Stimulated activated CD8-positive, alpha-beta memory T cell treated with anti-CD3 and anti-CD28 coated beads, Interleukin-4, amount 100 ng/mL, for 4 hours (primary cell): ENCODE measurements at places on chromosomes 5 and 9.
A peak's percentile ranks its signal among the peaks of the same experiment; 100 is the strongest.

DNA sequence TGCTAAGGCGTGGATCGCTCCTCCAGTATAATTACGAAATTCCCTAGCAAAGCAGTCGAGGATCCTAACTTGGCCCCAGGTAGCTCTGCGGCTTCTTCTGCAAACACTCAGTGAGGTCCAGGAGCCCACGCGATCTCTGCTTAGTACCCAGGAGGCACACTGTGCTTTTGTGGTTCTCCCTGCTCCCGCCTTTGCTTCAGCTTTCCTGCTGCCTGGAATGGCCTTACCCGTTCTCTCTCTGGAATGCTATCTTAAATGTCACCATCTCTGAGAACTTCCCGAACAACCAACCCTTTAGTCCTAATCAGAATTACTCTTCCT lies 639 bp downstream of the INVS start:
- no peak for DNase-seq

DNA sequence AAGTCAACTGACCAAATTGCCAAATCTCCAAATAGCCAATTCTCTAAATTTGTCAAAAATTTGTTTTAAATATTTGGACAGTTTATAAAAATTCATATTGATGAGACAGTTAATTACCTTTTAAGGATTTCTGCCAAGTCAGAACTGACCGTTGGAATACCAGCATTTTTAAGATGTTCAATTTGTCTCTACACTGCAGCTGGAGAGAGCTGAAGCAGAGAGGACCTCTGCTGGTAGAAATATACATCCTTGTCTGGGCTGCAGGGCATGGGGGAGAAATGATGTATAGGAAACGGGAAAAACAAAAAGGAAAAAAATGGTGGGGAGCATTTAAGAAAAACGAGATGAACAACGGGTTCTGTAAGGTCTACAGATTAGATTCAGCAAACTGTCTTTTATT lies 16.8 kb downstream of the NR6A1 start:
- no peak for DNase-seq

DNA sequence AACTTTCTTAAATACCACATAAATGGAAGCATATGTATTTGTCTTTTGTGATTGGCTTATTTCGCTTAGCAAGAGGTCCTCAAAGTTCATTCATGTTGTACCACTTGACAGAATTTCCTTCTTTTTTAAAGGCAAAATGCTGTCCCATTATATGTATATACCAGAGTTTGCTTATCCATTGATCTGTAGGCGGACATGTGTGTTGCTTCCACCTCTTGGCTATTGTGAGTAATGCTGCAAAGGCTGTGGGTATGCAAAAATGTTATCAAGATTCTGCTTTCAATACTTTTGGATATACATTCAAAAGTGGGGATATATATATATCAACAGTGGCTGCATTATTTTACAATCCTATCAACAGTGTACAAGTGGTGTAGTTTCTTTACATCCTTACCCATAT lies 271.0 kb downstream of the PRR16 start:
- no peak for DNase-seq

DNA sequence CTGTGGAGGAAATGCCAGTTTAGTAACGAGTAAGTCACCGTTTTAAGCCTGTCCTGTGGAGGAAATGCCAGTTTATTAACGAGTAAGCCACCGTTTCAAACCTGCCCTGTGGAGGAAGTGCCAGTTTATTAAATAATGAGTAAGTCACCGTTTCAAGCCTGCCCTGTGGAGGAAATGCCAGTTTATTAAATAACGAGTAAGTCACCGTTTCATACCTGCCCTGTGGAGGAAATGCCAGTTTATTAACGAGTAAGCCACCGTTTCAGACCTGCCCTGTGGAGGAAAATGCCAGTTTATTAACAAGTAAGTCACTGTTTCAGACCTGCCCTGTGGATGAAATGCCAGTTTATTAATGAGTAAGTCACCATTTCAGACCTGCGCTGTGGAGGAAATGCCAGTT lies 18.9 kb upstream of the PDCD6 start:
- DNase-seq: no peak

DNA sequence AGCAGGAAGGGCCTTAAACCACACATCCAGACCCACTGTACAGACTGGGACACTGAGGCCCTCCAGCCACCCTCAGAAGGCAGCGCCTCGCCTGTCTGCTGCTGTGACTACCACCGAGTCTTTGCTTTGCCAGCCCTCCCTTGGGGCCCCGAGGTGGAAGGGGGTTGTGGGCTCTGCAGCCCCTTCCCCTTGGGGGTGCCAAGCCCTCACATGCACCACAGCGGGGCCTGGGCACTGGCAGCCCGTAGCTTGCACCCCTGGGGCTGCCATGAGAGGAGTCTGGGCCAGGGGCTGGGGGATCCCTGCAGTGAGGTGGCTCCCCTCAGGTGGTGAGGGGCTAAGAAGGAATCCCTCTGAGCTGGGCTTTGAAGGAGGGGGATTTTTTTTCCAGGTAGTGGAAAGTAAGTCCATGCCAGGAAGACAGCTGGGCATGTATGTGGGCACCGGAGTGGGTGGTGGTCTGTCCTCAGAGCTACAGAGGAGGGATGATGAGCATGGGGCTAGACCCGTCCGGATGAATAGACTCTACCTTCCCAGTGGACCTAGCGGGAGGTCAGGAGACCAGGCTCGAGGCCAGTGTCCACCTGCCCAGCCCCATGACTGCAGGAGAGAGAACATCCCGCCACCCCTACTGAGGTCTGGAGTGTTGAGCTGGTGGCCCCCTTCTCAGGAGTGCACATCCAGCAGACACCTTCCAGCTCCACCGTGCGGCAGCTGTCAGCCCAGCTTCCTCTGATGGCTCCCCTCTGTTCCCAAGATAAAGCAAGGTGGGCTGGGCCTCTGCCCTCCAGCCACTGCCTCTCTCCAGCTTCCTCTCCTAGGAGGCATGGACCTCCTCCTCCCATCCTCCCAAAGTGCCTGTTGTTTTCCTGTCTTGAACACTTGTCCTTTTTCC lies 15.9 kb downstream of the FLT4 start:
- DNase-seq: no peak

GRCh38 chr9:7570107-7570720 lies 229.4 kb downstream of the DMAC1 start:
- peak; percentile 16 for DNase-seq

GRCh38 chr5:83473346-83474160 lies 2.0 kb downstream of the VCAN start:
- DNase-seq: peak; percentile 10

- DNase-seq: no peak
Observed at GRCh38 chr9:23447166-23447565, 378.9 kb downstream of the ELAVL2 start.

GRCh38 chr5:56126487-56127179 lies 106.5 kb downstream of the ANKRD55 start:
- DNase-seq: no peak

- DNase-seq: no peak
Observed at GRCh38 chr9:134575901-134576176, 65.8 kb upstream of the COL5A1 start.

DNA sequence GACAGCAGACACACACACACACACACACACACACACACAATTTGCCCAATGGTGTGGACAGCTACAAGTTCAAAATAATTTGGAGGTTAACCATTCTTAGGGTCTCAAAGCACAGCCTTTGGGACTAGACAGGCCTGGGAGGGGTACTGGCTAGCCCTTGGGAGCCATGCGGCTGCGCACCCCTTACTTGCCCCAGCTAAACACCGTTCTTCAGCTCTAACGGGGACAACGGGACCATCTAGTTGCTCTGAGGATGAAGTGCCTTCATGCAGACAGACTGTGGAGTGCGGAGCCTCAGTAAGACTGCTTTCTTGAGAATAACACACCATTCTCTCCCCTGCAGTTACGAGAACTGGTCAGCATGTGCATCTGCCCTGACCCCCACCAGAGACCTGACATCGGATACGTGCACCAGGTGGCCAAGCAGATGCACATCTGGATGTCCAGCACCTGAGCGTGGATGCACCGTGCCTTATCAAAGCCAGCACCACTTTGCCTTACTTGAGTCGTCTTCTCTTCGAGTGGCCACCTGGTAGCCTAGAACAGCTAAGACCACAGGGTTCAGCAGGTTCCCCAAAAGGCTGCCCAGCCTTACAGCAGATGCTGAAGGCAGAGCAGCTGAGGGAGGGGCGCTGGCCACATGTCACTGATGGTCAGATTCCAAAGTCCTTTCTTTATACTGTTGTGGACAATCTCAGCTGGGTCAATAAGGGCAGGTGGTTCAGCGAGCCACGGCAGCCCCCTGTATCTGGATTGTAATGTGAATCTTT lies 64.6 kb downstream of the PSMB7 start:
- DNase-seq: no peak

DNA sequence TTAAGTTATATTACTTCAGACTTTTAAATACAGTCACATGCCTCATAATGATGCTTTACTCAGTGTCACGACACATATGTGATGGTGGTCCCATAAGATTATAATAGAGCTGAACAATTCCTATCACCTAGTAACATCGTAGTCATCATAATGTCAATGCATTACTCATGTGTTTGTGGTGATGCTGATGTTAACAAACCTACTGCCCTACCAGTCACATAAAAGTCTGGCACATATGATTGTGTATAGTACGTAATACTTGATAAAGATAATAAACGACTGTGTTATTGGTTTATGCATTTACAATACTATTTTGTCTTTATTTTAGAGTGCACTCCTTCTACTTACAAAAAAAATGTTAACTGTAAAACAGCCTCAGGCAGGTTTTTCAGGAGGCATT lies 103.7 kb downstream of the PAM start:
- no peak for DNase-seq

GRCh38 chr5:172897481-172898217 lies 61.6 kb upstream of the RPL26L1 start:
- no peak for DNase-seq

DNA sequence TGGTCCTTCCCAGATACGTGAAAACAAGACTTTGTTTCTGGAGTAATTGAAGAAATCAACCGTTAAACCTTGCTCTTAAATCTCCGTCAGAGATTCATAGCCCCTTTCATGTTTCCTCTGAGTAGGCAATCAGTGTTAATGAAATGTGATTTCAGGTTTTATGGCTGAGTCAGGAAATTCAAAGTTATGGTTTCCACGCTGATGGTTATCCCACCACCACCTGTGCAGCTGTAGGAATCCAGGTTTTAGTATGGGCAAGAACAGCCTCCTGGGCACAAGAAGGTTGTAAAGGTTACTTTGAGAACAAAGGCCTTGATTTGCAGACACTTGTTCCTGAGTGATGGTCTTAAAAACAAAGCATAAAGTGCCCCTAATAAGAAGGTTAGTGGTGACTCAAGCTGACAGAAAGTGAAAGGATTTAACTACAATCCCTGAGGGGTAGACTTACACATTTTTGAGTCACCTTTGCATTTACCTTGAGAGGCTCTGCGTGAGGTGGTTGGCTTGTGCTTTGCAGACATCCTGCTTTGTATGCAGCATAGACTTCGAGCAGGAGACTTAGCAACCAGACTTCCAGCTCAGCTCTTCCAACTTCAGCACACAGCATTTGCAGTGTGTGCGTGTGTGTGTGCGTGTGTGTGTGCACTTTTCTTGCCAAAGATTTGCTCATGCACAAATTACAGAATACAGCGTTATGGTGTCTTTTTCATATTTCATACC lies 159.6 kb downstream of the TLE4 start:
- DNase-seq: no peak

DNA sequence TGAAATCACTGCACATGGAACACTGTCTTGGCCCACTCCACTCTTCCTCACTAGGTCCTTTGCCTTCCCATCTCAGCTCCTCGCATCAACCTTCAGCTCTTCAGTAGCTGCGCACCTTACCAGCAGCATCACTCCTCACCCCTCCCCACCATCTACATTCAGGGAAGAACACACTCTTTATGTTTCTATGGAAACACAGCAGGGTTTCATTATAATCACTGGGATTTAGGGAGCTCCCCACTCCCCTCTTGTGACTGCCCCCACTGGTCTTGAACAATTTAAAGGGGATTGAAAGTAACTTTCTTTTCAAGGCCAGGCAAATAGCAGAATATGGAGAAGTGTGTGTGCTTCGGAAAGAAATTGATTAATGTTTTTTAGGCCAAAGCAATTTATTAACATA lies 111.2 kb downstream of the INSYN2B start:
- DNase-seq: no peak

- DNase-seq: no peak
Observed at GRCh38 chr9:6930827-6931226, 173.1 kb downstream of the KDM4C start.

DNA sequence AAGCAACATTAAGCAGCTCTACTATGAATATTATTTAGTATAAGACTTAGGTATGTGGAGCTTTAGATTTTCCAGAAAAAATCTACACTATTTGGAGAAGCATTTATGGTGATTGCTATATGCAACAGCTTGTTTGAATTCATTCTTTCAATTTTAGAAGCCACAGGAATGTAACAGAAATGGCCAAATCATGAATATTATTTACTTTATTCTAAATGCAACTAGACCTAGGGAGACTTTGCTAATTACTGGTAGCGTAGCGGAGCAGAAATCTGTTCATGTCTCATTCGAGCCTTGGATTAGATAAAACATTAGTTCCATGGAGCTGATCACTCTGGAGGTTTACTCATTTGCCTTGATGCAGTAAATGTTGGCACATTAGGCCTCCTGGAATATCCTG lies 290.2 kb downstream of the ZNF608 start:
- no peak for DNase-seq

GRCh38 chr5:124841829-124842712 lies 95.6 kb upstream of the ZNF608 start:
- DNase-seq: no peak

DNA sequence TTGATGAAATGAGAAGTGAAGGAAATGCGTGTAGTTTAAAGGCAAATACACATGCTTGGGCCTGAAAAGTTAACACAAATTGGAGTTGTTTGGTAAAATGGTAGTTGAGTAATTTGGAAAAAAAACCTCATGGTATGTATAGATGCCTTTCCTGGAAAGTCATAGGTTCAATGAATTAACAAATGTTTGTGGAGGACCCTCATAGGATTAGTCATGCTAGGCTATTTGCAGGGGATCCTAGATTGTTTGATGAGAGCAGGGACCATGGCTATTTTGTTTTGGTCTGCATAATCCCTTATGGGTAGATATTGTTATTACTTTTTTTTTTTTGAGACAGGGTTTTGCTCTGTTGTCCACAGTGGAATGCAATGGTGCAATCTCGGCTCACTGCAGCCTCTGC lies 93.5 kb upstream of the NR3C1 start:
- DNase-seq: no peak

DNA sequence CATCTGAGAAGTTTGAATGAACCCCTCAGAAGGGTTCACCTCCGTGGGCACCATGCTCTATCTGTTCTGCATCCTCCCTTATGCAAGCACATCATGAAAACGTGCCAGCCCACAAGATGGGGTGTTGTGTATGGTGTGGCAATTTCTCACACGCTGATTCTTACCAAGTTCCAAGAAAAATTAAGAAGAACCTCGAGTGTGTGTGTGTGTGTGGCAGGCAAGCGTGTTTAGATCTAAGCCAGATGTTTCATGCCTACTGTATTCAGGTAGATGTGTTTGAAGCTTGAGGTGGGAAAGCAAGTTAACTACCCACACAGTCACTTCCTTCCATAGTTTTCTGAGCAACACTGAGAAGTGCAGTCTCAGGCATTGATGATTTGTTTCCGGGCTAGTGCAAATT lies 77.7 kb upstream of the GNA14 start:
- no peak for DNase-seq

DNA sequence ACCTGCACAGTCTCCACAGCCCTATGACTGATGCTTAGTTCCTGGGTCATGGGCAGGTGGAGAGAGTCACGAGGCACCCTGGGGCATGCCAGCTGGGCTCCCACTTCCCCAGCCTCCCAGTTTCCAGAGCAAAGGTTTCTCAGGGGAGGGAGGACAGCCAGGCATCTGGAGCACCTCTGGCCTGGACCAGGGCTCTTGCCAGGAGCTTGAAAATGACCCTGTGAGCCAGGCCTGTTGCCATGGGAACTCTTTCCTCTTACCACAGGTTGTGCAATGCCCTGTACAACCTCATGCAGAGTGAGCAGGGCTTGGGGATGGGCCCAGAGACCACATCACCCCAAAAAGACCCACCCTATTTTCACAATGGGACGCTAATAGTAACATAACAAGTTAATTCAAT lies 113.1 kb downstream of the PSD2 start:
- no peak for DNase-seq
